ENCODE measurements at places on chromosomes 1 and 21. TPM values are rescaled to one million over a fixed set of nuclear protein-coding genes. Genes with fewer than 3 reads are reported as not detected.

GRCh38 chr1:78511334-78511733 lies 20.6 kb downstream of the PTGFR start:
- no peaks in the 10 kb centered on the region for H3K4me1 ChIP-seq
- H3K36me3 ChIP-seq, result no peaks in the 10 kb centered on the region
- no peak overlapping the region for H3K27ac ChIP-seq
- no peaks in the 10 kb centered on the region for H3K27me3 ChIP-seq
- no peak for DNase-seq

Gene LCE6A
- not detected for total RNA-seq

DNA sequence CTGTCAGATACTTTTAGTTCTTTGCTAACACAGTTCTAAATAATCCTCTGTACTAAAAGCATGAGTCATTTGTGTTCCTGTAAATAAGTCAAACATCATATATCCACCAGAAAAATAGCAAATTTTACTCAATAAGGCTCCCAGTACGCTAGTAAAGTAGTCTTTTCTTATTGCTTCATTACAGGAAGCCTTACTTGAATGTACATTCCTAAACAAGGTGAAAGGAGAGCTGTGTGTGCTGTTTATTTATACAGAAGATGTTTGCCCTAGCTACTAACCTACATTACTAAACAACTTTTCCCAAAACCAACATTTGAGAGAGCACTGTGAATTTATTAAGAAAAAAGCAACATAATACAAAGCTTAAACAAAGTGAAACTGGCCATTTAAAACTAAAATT lies 52.0 kb downstream of the ZNHIT6 start:
- H3K36me3 ChIP-seq, result peaks cover 4% of the 10 kb centered on the region
- H3K4me1 ChIP-seq, result no peaks in the 10 kb centered on the region
- H3K4me3 ChIP-seq, result no peak overlapping the region
- no peak overlapping the region for H3K27ac ChIP-seq
- H3K27me3 ChIP-seq, result no peaks in the 10 kb centered on the region

Gene WLS
- total RNA-seq, result 114 TPM

- peaks cover 37% of the 10 kb centered on the region for H3K36me3 ChIP-seq
- no peak overlapping the region for H3K27ac ChIP-seq
- no peaks in the 10 kb centered on the region for H3K4me1 ChIP-seq
- DNase-seq, result no peak
Measured at GRCh38 chr21:36052860-36053714, 7.2 kb downstream of the SETD4 start.

DNA sequence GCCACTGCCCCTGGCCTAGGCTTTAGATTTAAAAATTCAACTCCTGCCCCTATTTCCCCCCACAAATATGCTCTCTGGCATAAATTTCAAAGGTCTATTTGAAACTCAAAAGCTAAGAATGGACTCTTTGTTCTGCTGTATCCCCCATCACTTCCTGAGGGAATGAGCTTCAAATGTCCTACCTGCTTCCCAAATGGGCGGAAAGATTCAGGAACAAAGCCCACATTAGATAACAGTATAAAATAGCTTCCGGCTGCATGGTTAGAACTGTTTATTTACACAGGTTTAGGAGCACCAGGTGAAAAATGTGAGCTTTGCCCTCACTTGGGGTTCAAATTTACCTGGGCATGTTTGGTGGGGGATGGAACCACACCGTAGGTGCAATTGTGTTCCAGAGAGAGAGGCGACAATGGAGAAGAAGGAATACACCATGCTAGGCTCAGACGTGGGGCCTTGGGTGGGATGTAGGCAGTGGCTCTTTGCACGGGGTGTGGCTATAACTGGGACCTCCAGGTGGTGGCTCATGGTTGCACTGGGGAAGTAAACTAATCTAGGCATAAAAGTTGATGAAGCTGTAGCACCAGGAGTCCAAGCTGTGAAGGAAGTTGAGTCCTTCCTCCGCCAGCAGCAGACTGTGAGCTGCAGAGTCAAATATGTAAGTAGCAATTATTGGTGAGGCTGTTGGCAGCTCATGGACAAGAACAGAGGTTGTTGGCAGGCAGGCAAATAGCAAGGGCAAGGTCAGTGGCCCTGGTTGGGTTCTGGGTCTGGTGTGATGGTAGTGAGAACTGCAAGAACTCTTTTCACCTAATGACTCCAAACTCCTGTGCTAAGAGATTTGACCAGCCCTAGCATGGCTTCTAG lies 41.5 kb upstream of the SRSF10 start:
- H3K27ac ChIP-seq, result peak overlapping the region; percentile 86
- no peak for DNase-seq
- peaks cover 38% of the 10 kb centered on the region for H3K4me1 ChIP-seq
- no peaks in the 10 kb centered on the region for H3K27me3 ChIP-seq
- H3K36me3 ChIP-seq, result no peaks in the 10 kb centered on the region

DNA sequence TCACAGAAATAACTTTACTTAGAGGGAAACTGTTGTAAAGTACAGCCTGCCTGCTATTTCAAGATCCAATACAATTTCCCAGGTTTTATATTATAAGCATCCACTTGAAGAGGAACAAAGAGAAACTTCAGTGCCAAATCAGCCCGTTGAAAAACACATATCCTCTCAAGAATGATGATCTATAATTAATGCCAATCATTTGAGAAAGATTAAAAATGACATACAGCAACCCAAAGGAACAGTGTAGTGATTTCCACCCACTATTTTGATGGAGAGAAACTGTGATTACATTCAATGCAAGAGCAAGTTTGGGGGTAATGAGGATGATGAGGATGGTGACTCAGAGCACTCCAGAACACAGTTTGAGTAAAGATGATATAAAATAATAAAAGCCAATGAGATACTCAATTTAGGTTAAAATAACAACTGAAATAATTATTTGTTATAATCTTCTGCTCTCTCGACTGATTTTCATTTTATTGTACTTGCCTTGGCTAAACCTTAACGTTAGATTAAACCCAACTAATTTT lies 715.5 kb downstream of the NCAM2 start:
- H3K36me3 ChIP-seq, result no peaks in the 10 kb centered on the region
- no peaks in the 10 kb centered on the region for H3K27me3 ChIP-seq
- DNase-seq, result peak; percentile 11
- H3K4me1 ChIP-seq, result no peaks in the 10 kb centered on the region
- H3K27ac ChIP-seq, result no peak overlapping the region

DNA sequence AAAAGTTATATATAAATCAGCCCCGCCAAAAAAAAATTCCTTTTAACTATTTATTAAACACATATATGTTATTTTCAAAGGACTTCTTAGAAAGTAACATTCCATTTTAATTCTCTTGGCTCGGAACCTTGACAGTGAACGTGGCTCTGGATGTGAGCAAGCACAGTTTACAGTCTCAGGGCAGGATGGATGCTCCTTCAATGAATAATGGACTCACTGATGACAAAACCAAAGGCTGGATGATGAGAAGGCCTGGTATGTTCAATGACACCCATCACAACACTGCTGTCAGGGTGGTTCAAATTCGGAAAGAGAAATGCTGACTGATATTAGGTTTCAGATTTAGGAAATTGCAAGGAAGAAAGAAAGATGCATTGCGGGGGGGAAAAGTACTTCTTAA lies 148.8 kb downstream of the SIPA1L2 start:
- DNase-seq, result no peak
- no peaks in the 10 kb centered on the region for H3K27me3 ChIP-seq
- H3K36me3 ChIP-seq, result peaks cover 50% of the 10 kb centered on the region

DNA sequence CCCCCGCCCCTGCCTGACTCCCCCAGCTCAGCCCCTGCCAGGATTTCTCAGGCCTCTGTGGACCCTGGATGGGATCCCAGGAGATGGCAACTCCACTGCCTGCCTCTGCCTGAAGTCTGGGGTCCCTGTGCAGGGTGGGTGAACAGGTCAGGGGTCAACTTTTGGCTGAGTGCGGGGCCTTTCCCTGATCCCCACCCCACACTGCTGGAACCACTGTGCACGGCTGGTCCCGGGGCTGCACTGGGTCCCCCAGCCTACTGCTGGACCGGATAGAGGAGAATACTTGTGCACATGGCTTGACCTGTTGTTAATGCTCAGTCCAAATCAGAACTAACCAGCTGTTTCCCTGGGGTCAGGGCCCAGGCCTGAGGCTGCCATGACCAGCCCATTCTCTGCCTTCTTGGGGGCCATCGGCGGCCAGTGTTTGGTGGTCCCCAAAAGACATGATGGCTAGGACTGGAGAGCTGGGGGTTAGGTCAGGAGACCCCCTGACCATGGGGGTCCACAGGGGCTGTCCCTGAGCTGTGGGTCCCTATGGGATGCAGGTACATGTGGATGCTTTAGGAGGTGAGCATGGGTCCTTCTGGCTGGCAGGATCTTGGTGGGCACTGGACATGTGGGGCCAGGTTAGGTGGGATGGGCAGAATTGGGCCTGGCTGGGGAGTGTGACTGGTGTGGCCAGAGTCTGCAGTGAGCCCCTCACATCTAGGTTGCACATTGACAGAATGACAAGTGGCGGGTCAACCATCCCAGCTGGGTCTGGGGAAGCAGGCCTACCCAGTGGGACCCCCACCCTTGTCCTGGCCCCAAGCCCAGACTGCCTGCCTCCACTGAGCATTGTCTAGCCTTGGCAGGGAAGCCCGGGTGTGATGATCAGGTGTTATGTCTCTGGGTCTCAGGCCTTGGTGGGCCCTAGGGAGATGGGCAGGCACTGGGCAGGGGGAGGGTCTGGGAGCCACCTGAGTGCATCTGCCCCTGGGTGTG lies 19.0 kb upstream of the ZNF678 start:
- no peak overlapping the region for H3K4me3 ChIP-seq
- no peaks in the 10 kb centered on the region for H3K4me1 ChIP-seq
- H3K36me3 ChIP-seq, result no peaks in the 10 kb centered on the region
- H3K27ac ChIP-seq, result no peak overlapping the region

GRCh38 chr1:4407851-4408250 lies 246.6 kb upstream of the AJAP1 start:
- H3K4me3 ChIP-seq, result no peak overlapping the region
- DNase-seq, result no peak
- no peaks in the 10 kb centered on the region for H3K36me3 ChIP-seq

Gene SLC30A7
- total RNA-seq, result 6.9 TPM

DNA sequence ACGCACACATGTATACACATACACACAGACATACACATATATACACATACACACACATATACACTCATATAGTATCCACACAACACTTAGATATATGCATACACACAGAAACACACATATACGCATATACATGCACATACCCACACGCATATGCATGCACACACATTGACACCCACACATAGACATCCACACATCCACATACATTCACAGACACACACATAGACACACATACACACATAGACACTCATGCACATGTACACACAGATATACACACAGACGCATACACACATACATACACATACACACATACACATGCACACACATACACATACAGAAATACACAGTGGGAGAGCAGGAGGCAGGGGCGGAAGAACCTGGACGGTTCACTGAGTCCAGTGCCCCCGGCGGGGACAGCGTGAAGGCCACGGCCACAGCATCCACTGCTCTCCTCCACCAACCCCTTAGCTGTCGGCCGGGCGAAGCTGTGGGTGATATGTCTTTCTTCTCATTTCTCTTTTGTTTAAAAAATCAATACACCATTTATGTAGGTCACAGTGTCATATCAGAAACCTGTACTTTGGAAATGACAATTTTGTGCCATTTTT lies 2.8 kb upstream of the C1QB start:
- H3K27ac ChIP-seq, result no peak overlapping the region
- H3K27me3 ChIP-seq, result peaks cover 14% of the 10 kb centered on the region
- no peak for DNase-seq
- H3K36me3 ChIP-seq, result no peaks in the 10 kb centered on the region
- H3K4me1 ChIP-seq, result no peaks in the 10 kb centered on the region

DNA sequence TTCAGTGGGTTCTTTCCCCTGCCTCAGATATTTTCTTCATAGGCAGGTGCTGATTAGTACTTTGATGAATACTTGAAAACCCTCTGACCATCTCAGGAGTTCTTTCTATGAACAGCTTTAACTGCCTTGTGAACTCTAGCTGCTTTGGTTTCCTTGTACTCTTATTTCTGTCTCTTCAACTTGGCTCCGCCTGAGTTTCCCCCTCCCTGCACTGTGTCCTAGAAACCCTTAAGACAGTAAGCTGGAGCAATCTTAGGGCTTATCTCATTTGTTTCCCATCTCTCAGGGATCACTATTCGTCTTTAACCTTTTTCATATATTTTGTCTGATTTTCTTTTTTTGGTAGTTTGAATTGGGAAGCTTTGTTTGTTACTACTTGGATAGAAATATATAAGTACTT lies 99.1 kb downstream of the PKN2 start:
- peaks cover 6% of the 10 kb centered on the region for H3K4me1 ChIP-seq
- peak overlapping the region; percentile 49 for H3K27ac ChIP-seq
- no peaks in the 10 kb centered on the region for H3K27me3 ChIP-seq
- peaks cover 29% of the 10 kb centered on the region for H3K36me3 ChIP-seq
- peak; percentile 3 for DNase-seq
- no peak overlapping the region for H3K4me3 ChIP-seq

GRCh38 chr1:45619149-45619921 lies 4.5 kb downstream of the CCDC17 start:
- no peaks in the 10 kb centered on the region for H3K4me1 ChIP-seq
- H3K27me3 ChIP-seq, result no peaks in the 10 kb centered on the region
- DNase-seq, result no peak

- no peak overlapping the region for H3K4me3 ChIP-seq
- H3K27ac ChIP-seq, result no peak overlapping the region
- no peaks in the 10 kb centered on the region for H3K4me1 ChIP-seq
Measured at GRCh38 chr1:91091812-91092211, 70.0 kb upstream of the ZNF644 start.

- DNase-seq, result no peak
- H3K27me3 ChIP-seq, result no peaks in the 10 kb centered on the region
- H3K36me3 ChIP-seq, result no peaks in the 10 kb centered on the region
- H3K4me1 ChIP-seq, result peaks cover 4% of the 10 kb centered on the region
Measured at GRCh38 chr1:246081856-246082668, 425.0 kb downstream of the SMYD3 start.

Gene C1orf116
- 0.21 TPM for total RNA-seq

Gene SPRR3
- not detected for total RNA-seq

GRCh38 chr1:92817986-92818764 lies 13.7 kb upstream of the RPL5 start:
- no peaks in the 10 kb centered on the region for H3K27me3 ChIP-seq
- no peak overlapping the region for H3K4me3 ChIP-seq
- no peaks in the 10 kb centered on the region for H3K4me1 ChIP-seq
- no peak overlapping the region for H3K27ac ChIP-seq

Gene CFHR1
- total RNA-seq, result 0.25 TPM

DNA sequence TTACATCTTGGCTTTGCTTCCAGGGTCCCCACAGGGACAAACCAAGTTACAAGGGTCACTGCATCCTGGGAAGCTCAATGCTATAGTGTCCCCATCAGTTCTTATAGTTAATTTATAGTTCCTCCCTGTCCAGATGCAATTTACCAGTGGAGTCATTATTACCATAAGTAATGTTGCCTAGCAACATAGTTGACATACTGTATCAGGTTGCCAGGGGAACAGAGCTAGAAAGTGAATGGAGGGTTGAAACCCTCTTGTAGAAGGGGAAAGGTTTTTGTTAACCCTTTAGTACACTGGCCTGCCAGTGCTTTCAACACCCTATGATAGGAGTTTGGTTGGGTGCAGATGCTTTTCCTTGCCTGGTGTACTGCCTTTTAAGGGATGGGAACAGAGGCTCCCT lies 34.3 kb upstream of the TTC4 start:
- H3K27ac ChIP-seq, result no peak overlapping the region
- H3K27me3 ChIP-seq, result no peaks in the 10 kb centered on the region
- no peaks in the 10 kb centered on the region for H3K36me3 ChIP-seq
- peak; percentile 21 for DNase-seq
- H3K4me1 ChIP-seq, result no peaks in the 10 kb centered on the region

Data from cardiac muscle cell (in vitro differentiated cells and primary cell).